Stimulated activated CD8-positive, alpha-beta memory T cell treated with anti-CD3 and anti-CD28 coated beads, Interleukin-15, amount 100 ng/mL, for 48 hours (primary cell): ENCODE measurements at places on chromosomes 4 and X.

- no peak for DNase-seq
Measured at GRCh38 chr4:69518538-69519198, 23.0 kb upstream of the UGT2B4 start.

- no peak for DNase-seq
Measured at GRCh38 chr4:7824218-7824617, 115.4 kb downstream of the AFAP1 start.

- DNase-seq, result no peak
Measured at GRCh38 chrX:41005445-41005992, 79.7 kb upstream of the USP9X start.

GRCh38 chr4:2961811-2962441 lies 1.3 kb downstream of the NOP14 start:
- DNase-seq, result peak; percentile 61

- no peak for DNase-seq
Measured at GRCh38 chrX:153973127-153974002, 811 bp downstream of the TMEM187 start.

GRCh38 chr4:158810487-158811215 lies 41.8 kb downstream of the FNIP2 start:
- no peak for DNase-seq

- no peak for DNase-seq
Measured at GRCh38 chrX:105314458-105314857, 94.0 kb upstream of the TEX13A start.

GRCh38 chr4:2049811-2050210 lies 9.3 kb upstream of the NAT8L start:
- DNase-seq, result no peak

DNA sequence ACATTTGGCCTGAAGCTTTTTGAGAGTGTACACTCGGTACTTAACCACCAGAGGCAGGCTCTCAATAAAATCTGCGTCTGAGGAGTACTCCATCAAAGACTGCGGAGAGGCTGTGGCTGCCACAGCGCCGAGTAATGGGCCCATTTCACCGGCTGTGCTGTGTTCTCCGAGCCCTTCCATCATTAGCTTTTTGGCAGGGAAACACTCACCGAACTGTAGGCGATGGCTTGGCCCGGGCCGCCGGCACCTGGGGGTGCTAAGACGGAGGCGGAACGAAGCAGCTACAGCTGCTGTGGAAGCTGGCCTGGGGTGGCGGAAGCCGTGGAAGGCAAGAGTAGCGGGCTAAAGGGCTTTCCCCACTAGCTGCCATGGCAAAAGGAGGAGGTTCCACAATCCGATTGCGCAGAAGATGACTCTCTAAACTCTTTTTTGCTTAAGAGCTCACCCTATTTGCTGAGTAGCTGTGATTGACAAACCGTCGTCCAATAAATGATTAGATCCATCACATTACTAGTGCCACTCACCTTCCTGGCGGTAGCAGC lies 48.5 kb upstream of the PABPC1L2A start:
- DNase-seq, result no peak

DNA sequence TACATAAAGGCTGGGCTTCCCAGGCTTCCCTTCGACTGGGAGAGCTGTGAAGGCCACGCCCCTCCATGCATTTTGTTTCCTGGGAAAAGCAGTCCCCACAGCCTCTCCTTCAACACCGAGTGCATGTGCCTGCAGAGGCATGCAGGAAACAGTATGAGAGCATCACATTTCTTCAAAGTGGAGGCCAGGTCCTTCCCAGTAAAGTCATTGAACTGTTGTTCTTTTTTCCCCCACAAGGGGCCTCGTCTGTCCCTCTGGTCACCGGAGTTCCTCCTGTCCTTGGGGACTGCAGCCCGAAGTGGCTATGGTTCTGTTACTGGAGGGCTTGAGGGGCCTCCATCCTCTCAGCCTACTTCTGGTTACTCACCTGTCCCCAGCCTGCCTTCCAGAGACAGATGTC lies 56.0 kb downstream of the RAI2 start:
- no peak for DNase-seq

GRCh38 chr4:152530600-152530999 lies 5.3 kb downstream of the FBXW7 start:
- DNase-seq, result no peak

- DNase-seq, result peak; percentile 68
Measured at GRCh38 chrX:85003655-85004244, at the start of gene APOOL. Gene APOOL (plus strand): TSS chrX:85003877. CDS start chrX:85003913, 36 bp downstream.

- no peak for DNase-seq
Measured at GRCh38 chrX:143363419-143363818, 153.9 kb downstream of the SPANXN3 start.

GRCh38 chrX:153804621-153805020 lies 10.2 kb downstream of the SSR4 start:
- DNase-seq, result no peak

GRCh38 chr4:110071466-110071865 lies 126.9 kb downstream of the ELOVL6 start:
- no peak for DNase-seq

DNA sequence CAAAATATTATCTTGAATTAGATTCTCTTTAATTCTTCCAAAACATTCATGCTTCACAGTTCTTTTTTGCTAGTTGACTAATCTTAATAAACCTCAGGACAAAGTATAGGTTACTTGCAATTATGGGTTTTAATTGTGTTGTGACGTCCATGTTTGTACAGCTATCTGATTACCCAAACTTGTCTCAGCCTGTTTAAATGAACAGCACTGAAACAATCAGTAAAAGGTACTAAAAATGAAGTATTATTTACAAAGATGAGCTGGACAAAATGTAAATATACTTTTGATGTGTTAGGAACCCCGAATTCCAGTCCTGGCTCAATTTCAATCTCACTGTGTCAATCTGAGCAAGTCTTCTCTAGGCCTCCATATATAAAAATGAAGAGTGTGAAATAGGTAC lies 57.4 kb upstream of the SLC6A14 start:
- DNase-seq, result no peak

- no peak for DNase-seq
Measured at GRCh38 chrX:9394212-9394611, 70.6 kb upstream of the TBL1X start.

- DNase-seq, result no peak
Measured at GRCh38 chr4:135672202-135672601, 1470.6 kb upstream of the PABPC4L start.

- DNase-seq, result no peak
Measured at GRCh38 chrX:20217906-20218305, 48.8 kb downstream of the RPS6KA3 start.

- DNase-seq, result no peak
Measured at GRCh38 chr4:145176641-145177432, 3.6 kb downstream of the OTUD4 start.

DNA sequence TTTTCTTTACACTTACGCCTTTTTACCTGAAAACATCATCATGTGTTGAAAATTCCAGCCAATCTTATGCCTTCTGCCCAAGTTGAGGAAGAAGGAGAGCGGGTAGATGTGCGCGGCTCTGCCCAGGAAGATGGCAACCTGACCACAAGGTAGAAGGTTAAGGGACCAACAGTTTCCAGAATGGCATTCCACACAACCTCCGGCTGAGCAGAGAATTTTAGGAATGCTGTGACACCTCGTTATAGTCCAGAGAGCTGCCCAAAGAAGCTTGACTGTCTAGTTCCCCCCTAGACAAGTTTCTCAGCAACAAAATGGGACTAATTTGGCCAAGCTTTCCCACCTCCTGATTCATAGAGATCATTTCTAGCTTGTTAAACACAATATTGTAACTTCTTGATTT lies 75.1 kb downstream of the CHST7 start:
- no peak for DNase-seq

DNA sequence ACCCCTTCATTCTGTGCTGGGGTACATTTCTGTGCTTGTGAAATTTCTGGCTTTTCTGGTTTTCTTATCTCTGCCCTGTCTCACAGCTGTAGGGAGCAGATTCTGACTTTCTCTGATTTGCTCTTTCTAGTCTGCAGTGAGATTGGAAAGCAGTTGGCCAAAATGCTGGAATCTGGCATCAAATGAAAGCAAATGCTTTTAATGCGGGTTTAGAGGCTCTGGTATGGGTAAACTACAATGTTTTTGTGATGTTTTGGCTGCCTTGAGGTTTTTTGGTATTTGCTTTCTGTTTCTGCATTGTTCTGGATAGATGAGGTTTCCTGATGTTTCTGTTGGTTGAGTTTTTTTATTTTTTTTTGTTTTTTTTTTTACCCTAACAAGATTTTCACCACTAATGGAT lies 23.8 kb downstream of the SMIM20 start:
- DNase-seq, result no peak

DNA sequence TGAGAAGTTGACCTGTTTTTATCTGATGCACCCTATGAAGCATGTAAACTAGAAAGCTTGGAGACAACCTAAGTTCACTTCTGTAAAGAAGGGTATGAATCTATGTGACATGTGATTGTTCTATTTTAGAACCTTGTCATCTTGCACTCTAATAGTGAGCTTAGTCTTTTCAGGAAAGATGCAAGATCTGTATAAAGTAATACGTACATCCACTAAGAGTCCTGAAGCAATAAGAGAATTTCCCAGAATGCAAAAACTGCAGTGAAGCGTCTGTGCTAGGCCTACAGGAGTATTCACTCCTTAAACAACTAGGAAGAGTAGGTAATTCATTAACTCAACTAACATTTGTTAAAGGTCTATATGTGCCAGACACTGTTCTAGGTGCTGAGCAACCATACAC lies 23.3 kb upstream of the NDP start:
- DNase-seq, result no peak

- no peak for DNase-seq
Measured at GRCh38 chr4:128600996-128601871, 208.3 kb upstream of the JADE1 start.

GRCh38 chrX:136607236-136607635 lies 40.7 kb upstream of the CD40LG start:
- DNase-seq, result no peak

DNA sequence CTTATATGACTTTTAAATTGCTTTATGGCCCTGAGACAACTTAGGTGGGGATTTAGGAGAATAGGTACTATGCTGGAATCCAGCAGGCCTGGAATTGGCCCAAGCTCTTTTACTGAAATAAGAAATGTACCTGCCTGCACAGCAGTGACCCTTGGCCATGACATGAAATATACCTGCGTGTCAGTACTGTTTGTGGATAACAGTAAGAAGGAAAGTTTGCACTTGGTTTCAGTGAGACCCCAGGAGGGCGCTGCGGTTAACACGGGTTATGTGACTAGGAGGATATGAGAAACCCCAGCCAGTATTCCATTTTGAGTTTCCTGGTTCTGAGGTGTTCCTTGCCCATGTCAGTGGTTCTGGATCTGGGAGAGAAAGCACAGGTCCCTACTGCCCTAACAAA lies 5.3 kb downstream of the MTM1 start:
- no peak for DNase-seq

GRCh38 chr4:54255881-54256280 lies 26.8 kb downstream of the PDGFRA start:
- no peak for DNase-seq

DNA sequence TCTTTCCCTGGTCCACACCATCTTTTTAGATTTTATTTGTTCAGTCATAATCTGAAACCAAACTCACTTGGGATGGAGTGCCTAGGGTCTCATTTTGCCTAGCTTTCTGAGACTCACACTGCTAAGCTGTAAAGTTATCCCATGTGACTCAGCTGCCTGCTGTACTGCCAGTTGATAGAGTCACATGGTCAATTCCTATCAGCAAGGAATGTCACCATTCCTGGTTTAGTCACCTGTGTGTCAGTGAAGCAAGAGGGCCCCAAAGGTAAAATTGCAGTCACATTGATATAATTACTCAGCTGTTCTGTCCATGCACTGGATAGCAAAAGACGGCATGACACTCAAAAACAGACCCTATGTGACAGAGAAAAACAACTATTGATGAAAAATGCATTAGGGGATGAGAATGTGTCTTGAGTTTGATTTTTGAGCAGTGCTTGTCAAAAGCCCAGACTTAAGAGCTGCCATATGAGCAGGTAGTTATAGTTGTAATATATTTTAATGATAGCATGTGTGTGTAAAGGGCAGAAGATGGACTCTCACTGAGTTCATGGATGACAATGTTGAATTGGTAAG lies 413.2 kb downstream of the PPARGC1A start:
- DNase-seq, result no peak

- DNase-seq, result no peak
Measured at GRCh38 chrX:71541210-71542022, 8.5 kb downstream of the OGT start.

GRCh38 chr4:156177941-156178340 lies 224.3 kb upstream of the CTSO start:
- no peak for DNase-seq

DNA sequence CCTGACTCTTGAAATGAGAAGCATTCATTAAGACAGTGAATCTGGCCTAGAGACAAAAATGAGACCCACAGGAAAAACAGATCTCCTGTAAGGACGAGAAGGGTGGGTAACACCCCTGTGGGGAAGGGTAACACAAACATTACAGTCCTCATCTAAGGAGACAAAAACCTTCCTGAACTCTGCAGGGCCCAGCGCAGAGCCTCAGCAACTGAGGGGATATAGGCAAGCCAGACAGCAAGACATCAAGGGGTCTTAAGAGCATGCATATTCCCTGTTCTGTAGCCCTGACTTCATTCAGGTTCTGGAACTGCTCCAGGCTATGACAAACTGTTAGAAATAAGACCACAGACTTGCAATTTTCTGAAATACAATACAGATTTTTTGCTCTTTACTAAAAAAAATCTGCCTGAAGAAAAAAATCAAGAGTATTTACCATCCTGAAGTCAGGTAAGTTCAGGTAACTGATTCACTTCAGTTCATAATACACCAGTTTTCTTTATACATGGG lies 15.5 kb downstream of the COX18 start:
- no peak for DNase-seq

- no peak for DNase-seq
Measured at GRCh38 chr4:106273831-106274230, 42.2 kb downstream of the TBCK start.

GRCh38 chrX:147838465-147839131 lies 73.1 kb upstream of the FMR1 start:
- DNase-seq, result no peak

DNA sequence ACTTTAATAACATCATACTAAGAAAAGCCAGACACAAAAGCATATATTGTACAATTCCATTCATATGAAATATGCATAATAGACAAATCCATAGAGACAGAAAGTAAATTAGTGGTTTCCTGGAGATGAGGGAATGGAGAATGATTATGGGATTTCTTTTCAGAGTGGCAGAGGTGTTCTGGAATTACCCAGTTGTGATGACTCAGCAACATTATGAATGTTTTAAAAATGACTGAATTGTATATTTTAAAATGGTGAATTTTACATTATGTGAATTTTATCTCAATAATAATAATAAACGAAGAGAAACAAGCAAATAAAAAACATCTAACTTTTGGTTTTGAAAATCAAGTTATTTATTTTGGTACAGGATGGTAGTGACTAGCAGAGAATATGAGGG lies 11.2 kb downstream of the ZXDA start:
- DNase-seq, result no peak

- no peak for DNase-seq
Measured at GRCh38 chrX:43188296-43188695, 410.3 kb upstream of the PPP1R2C start.

DNA sequence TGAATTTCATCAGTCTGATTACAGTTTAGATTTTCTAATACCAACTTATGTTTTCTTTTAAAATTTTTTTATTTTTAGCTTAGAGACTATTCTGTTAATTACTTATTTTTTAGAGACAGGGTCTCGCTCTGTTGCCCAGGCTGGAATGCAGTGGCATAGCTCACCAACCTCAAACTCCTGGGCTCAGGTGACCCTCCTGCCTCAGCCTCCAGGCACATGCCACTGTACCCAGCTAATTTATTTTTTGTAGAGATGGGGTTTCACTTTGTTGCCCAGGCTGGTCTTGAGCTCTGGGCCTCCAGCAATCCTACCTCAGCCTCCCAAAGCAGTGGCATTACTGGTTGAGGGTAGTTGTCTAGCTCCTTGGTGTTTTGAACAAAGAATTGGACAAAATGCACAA lies 102.0 kb downstream of the KLHL8 start:
- no peak for DNase-seq
